Activated CD4-positive, alpha-beta T cell treated with anti-CD3 and anti-CD28 coated beads for 24 hours (primary cell): ENCODE measurements at places on chromosomes 1 and 21.

DNA sequence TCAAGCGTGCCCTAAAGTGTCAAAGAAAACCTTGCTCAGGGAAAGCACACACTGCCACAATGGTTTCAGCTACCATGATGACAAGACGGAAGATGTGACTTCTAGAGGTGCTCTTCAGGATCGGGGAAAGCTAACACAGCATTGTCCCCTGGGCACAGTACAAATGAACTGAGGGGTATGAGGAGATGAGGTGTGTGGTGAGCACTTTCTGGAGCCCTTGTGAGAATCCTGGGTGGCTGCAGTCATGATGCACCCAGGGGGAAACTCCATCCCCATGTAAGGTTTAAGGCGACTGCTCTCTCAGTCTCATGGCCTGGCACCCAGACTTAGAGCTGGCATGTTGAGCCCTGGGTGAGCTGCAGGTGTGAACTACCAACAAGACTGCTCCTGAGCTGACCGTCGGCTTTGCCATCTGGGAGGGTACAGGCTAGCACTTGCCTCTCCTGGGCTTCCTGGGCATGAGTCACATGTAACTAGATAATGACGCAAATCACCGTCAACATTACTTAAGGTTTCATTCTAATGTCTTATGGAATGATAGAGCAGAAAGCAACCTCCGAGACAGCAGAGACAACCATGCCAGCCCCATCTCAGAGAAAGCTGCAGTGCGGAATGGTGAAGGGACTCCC lies 144.6 kb downstream of the CLIC6 start:
- DNase-seq = no peak

- no peak for DNase-seq
Measured at GRCh38 chr1:185864889-185865517, 130.8 kb downstream of the HMCN1 start.

DNA sequence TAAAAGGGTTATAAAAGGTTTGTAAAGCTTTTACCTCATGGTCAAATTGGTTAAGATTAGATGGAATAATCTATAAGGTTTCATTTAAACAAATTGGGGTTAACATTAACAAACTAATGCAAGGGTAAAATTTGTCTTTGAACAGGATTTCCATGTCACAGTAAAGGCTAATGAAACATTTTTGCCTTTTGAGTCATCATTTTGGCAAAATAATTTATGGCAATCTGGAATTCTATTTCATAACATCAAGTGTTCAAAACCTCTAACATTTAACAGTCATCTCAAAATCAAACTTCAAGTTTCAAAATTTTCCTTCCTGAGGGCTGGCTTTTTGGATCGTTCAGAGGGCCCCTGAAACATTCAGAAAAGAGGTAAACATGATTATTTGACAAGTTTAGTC lies 6.6 kb upstream of the CD46 start:
- DNase-seq = no peak

- DNase-seq = no peak
Measured at GRCh38 chr1:208445758-208446203, 201.6 kb upstream of the PLXNA2 start.

DNA sequence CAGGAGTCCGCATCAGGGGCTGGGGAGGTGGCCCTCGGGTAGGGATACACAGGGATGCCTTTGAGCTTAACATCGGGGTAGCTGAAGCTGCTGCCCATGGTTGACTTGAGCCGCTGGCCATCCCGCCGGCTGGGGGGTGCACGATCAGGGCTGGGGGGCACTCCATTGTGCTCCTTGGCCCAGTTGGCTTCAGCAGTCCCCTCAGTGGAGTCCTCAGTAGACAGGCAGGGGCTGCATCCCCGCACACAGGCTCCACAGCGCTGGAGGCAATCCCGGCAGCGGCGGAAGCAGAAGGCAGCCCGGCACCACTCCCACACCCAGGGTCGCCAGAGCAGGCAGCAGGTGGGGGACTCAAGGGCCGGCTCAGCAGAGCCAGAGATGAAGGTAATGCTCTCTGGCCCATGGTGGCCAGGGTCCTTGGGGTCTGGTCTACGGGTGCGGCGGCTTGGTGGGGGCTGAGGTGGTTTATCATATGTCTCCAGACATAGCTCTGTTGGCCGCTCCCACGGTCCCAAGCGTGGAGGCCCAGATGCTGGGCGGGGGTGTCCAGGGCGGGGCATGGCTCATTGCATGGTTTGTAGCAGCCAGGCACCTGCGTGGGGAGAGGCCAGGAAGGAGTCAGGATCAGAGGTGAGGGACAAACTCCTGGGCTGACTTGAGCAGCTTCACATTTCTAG lies 8.3 kb downstream of the KDF1 start:
- DNase-seq = no peak

GRCh38 chr1:34744851-34745250 lies 10.0 kb upstream of the GJB5 start:
- DNase-seq = no peak

DNA sequence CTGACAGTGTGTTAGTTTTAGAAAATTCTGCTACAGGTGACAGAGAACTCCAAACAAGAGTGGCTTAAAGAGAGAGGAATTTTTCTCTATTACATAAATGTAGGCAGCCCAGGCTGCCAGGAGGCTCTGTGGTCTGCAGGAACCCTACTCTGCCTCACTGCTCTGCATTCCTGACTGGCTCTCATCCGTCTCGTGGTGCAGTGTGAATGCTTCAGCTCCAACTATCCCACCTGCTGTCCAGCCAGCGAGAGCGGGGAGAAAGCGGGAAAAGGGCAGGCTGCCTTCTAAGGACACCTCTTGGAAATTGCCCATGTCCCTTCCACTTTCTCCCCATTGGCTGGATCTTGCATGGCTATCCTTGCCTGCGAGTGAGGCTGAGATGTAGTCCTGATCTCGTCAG lies 131.3 kb downstream of the PEX14 start:
- no peak for DNase-seq

- DNase-seq = no peak
Measured at GRCh38 chr1:208029381-208030287, 118.7 kb upstream of the CD34 start.

- DNase-seq = no peak
Measured at GRCh38 chr1:26541431-26541815, 11.9 kb downstream of the RPS6KA1 start.

DNA sequence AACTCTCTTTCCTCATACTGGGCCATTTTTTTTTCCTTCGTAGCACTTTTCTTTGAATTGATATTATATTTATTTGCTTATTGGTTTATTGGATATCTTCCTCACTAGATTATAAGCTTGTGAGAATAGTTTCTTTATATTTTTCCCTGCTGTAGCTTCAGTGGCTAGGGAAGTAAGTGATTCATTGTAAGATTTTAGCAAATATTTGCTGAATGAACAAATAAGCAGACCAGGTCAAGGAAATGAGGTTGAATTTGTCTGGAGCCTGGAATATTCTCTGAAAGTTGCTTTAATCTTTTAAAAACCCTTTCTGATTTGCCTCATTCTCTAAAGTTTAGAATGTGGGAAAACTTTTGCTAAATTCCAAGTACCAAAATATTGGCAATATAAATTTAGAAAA lies 80.2 kb downstream of the RABGAP1L start:
- no peak for DNase-seq

- DNase-seq = no peak
Measured at GRCh38 chr1:176785791-176786190, 322.8 kb downstream of the PAPPA2 start.

DNA sequence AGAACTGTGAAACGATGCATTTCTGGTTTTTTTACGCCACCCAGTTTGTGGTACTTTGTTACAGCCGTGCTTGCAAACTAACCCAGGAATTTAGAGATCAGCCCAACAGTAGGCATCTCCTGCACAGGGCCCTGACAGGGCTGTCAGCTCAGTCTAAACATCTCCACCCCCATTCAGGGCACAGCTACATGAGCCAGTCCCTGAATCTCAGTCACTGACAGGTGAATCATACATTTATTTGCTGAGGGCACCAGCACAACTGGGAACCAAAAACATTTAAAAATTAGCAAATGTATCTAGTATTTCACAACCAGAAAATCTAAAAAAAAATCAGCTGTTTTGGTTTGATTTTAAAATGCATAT lies 30.7 kb downstream of the PRDX6 start:
- DNase-seq = no peak

- no peak for DNase-seq
Measured at GRCh38 chr1:30253807-30254440, 469.5 kb downstream of the MATN1 start.

GRCh38 chr1:54850737-54851136 lies 36.3 kb downstream of the DHCR24 start:
- no peak for DNase-seq

DNA sequence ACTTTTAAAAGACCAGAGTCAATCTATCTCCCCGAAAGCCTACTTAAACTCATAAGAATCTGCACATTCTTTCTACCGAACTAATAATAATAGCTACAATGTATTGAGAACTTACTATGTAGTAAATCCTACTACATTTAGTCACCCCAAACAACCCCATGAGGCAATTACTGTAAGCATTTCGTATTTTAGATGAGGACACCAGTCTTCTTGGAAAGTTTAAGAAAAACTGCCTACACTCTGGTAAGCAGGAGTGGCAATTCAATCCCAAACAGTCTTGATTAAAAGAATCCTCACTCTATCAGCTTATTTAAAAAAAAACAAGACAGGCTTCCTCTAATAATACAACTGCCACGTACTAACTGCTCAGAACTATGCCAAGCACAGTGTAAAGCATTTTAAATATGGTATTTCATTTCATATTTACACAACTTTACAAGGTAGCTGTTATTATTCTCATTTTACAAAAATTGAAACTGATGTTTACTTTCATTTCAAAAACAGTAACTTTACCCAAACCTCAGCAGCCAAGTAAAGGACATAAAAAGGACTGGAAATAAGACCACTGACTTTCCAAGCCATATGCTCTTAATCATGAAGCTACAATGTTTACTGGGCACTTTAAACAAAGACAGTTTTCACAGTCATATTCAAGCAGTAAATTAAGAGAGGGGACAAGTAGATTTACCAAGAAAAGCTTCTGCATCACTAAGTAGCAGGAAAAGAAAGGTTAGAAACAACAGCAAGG lies 13.9 kb downstream of the ARID4B start:
- no peak for DNase-seq

DNA sequence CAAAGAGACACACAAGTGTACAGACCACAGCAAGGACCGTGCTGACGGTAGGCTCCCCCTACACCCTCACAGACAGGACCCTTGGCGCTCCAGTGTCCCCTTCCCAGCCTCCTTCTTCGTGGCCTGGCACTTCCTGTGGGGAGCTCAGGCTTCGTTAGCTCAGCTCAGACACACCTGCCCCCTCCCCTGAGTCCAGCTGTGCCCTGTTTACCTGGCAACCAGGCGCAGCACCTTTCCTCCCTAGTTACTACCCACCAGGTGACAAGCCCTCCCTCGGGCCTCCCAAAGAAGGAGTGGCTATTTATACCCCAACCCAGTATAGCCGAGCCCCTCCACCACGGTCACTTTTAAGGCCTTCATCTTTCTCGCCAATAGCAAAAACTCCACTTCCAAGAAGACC lies 4.7 kb downstream of the CELF3 start:
- DNase-seq = no peak

GRCh38 chr1:170668209-170669106 lies 4.5 kb downstream of the PRRX1 start:
- no peak for DNase-seq

DNA sequence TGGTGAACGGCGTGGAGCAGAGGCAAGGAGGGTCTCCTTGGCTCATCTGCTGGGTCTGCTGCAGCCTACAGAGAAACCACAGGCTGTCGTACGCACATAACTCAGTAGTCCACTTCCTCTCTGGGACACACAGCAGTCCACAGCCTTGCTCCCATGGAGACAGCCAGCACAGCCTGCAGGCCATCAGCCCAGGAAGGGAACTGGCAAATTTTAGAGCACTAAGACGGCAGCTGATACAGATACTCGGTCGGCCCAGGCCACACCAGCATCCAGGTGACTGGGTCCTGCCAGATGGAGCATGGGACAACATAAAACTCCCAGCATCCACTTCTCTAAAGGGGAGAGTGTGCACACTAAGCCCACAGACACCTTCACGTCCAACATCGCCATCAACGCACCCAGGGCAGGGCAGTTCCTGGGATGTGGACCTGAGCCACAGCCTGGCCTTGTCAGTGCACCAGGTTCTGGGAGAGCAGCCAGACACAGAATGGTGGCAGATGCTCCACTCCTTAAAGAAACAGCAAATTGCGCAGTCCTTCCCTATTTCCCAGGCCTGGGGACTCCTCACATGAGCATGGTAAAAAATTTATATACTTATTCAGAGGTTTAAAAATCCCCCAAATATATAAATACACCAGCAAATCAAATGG lies 247.1 kb upstream of the RAB4A start:
- no peak for DNase-seq

GRCh38 chr1:13487143-13487868 lies 26.5 kb downstream of the LRRC38 start:
- no peak for DNase-seq

GRCh38 chr1:240577095-240577494 lies 34.9 kb downstream of the GREM2 start:
- DNase-seq = no peak

DNA sequence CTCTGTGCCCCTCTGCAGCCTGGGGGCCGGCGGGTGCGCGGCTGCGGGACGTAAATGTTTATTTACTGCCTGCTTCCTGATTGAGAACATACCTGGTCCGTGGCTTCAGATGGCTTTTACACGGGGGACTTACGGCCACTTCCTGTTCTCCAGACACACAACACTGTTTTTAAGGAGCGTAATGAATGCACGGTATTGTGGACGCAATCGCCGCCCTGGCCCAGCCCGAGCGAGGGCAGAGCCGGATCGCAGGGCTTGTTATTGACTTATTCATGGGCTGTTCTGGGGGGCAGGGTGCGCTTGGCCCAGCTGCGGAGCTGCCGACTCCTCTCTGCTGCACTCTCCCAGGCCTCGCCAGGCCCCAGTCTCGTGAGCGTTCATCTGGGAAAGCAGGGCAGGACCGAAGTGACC lies 52.8 kb upstream of the ACTRT2 start:
- DNase-seq = no peak

DNA sequence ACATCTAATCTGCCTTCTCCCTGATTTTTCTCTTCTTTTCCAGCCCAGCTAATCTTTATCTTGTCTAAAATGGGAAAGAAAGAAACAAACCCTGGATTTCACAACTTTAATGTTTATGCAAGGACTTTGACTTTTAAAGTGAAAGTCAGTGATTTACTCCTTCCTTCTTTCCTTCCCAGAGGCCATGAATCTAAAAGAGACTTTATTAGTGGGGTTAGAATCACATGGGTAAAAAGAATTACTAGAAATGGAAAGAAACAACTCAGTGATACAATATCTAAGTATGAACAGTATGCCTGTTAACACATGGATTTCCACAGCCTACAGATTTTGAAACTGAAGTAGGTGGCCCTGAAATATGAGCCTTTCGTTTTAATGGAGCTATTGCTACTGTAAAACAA lies 59.8 kb upstream of the KCNK2 start:
- DNase-seq = no peak

DNA sequence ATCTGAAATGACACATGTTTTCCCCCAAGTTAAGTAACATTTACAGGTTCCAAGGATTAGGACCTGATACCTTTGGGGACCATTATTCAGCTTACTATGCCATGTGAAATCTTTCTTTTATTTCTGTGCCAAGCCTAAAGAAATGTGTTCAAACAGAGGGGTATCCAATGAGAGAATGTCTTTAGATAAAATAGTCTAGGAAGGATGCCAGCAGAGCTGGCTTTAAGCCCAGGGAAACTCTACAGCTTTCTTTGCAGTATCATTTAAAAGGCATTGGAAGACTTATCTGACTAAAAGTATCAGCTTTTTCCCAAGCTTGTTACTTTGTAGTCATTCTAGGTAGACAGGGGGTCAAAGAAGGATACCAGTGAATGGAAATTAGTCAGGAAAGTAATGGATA lies 860.4 kb downstream of the PLA2G4A start:
- DNase-seq = no peak
